Right ventricle myocardium superior (tissue), 1 donor: ENCODE measurements at places on chromosomes 13 and 19.

- DNase-seq = no peak
Measured at GRCh38 chr19:15453091-15453578, 3.4 kb upstream of the WIZ start.

DNA sequence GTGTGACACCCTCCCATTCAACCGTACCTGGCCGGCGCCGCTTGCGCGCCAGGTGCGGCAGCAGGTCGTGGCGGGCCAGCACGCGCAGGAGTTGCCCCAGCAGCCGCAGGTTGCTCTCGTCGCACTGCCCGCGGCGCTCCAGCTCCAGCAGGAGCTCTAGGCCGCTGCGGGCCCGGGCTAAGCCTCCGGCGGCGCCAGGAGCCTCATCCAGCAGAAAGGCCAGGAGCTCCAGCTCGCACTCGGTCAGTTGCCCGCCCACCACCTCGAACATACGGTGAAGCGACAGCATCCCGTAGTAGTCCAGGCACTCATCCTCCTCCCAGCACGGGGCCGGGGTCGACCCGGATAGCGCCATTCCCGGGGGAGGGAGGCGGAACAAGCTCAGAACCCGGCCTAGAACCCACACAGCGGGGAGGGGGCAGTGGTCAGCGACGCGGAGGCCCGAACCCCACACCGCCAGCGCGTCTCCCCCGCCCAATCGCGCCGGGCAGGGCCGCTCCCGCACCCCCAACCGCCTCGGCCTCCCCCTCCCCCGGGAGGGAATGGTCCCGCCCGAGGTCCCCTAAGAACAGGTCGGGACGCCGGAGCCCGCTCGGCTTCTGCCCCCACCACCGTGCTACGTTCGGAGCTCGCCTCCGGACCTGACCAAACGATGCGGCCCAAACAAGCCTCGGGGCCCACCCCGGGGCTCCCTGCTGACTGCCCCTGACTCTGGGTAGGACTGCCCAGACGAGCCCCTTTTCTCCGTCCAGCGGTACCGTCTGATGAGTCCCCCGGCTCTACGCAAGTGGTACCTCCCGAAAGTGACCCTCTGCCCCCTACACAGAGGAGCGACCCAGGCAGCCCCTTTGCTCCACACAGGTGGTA is 591 bp downstream of the DEDD2 start:
- peak; percentile 64 for DNase-seq

DNA sequence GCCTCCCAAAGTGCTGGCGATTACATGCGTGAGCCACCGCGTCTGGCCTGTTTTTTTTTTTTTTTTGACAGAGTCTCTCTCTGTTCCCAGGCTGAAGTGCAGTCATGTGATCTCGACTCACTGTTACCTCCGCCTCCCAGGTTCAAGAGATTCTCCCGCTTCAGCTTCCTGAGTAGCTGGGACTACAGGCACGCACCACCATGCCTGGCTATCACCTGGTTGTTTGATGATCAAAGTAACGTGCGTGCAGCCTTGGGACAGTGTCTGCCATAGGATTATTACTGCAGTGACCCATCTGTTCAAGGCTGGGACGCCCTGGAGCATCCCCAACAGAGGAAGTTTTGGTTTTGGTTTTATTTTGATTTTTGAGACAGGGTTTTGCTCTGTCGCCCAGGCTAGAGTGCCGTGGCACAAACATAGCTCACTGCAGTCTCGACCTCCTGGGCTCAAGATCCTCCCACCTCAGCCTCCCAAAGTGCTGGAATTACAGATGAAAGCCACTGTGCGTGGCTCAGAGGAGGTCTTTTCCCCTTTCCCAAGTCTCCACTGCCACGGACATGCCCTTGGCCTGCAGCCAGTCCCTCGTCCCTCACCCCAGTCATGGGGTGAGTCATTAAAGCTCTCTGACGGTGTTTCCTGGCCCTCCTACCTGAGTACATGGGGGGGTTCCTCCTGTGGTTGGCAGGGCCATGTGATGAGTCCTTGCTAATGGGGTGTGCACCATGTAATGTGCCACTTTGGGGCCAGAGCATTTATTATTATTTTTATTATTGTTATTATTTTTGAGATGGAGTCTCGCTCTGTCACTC is 65.6 kb downstream of the IER2 start:
- DNase-seq = no peak

- no peak for DNase-seq
Measured at GRCh38 chr13:57787058-57787791, 155.7 kb downstream of the PCDH17 start.

DNA sequence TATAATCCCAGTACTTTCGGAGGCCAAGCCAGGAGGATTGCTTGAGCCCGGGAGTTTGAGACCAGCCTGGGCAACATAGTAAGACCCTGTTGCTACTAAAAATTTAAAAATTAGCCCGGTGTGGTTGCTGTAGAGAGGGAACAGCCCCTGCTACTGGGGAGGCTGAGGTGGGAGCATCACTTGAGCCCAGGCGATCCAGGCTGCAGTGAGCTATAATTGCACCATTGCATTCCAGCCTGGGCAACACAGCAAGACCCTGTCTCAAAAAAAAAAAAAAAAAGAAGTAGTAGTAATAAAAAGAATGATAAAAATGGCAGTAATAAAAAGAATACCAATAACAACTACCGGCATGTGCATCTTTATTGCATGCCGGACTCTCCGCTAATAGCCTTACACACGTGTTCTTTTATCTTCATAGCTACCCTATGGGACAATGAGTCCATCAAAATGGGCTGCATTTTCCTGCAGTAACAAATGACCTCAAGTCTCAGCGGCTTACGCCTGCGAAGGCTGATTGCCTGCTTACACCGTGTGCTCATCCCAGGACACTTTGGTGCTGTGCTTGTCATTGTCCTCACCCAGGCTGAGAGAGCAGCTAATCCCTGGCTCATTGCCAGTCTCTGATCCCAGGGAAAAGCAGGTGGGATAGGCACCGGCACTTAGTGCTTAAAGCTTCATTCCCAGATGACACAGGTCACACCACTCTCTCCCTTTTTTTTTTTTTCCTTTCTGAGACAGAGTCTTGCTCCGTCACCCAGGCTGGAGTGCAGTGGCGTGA is 14.4 kb upstream of the SYCN start:
- DNase-seq = no peak

- DNase-seq = no peak
Measured at GRCh38 chr13:29901710-29902631, 51.6 kb upstream of the UBL3 start.

GRCh38 chr13:100825557-100825956 is 151.0 kb upstream of the TMTC4 start:
- DNase-seq = no peak

- no peak for DNase-seq
Measured at GRCh38 chr13:30313311-30313710, 6.0 kb upstream of the KATNAL1 start.

DNA sequence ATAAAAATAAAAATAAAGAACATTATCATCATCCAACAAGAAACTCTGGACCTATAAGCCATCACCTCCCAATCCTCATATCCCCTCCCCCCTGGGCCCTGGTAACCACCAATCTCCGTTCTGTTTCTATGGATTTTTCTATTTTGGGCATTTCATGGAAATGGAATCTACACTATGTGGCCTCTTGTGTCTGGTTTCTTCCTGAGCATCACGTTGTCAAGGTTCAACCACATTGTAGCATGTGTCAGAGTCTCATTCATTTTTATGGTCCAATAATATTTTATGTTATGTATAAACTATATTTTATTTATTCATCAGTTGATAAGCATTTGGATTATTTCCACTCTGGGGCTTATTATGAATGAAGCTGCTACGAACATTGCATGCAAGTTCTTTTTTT is 26.9 kb downstream of the SULT2B1 start:
- DNase-seq = no peak

GRCh38 chr13:27375686-27376326 is 48.6 kb upstream of the GTF3A start:
- no peak for DNase-seq

- no peak for DNase-seq
Measured at GRCh38 chr13:67369895-67370660, 139.9 kb upstream of the PCDH9 start.

- no peak for DNase-seq
Measured at GRCh38 chr19:1911098-1911497, 5.9 kb downstream of the ADAT3 start.

DNA sequence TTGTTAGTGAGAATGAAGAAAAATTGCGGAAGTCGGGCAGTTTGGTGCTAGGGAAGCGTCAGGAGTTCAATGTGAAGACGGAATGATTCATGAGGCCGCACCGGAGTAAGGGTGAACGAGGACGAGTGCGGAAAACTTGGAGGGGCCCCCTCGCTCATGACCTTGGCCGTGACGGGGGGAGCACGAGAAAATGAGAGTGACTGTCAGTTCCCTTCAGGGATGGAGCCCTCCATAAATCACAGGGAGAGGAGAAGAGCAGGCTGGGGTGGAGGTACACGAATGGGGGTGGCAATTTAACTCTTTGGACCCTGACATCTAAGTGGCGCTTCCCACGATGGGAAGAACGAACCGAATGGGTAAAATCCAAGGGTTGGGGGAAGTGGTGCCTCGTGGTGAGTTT is 486.4 kb downstream of the TSHZ3 start:
- no peak for DNase-seq

DNA sequence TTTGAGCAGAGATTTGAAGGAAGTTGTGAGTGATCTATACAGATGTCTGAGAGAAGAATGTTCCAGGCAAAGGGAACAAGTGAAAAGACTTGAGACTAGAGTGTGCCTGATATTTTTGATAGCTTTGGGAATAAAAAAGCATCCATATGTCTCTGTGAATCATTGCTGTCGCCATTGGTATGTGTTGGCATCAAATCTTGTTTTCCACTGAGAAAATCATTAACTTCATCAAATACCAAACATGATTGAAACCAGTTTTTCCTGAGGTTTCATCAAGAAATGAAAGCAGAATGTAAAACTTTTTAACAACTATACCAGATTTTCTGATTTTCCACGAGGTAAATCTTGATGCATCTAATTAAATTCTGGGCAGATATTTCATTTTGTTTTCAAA is 862.6 kb downstream of the DIAPH3 start:
- no peak for DNase-seq
